ENCODE measurements at places on chromosomes 5 and 9. TPM values are rescaled to one million over a fixed set of nuclear protein-coding genes. Genes with fewer than 3 reads are reported as not detected.
A peak's percentile ranks its signal among the peaks of the same experiment; 100 is the strongest.

GRCh38 chr9:104795857-104796256, 31.9 kb downstream of the NIPSNAP3B start:
- no peak for DNase-seq

DNA sequence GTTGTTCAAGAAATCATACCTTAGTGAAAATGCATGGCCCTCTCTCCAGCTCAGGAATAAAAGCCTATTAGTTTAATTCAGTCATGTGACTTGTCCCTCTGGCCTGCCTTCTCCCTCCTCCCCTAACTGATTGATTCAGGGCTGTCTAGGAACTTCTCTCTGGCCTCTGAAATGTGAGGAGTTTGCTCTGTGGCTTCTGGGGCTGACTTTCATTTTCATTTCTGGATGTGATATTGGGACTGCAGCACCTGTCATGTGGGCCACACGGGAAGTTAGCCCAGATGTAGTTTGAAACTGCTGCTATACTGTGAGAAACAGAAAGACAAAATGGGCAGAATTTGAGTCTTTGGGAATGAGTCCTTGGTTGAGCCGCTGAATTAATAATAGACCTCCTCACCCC, 44.8 kb downstream of the PARP8 start:
- peak; percentile 10 for DNase-seq

DNA sequence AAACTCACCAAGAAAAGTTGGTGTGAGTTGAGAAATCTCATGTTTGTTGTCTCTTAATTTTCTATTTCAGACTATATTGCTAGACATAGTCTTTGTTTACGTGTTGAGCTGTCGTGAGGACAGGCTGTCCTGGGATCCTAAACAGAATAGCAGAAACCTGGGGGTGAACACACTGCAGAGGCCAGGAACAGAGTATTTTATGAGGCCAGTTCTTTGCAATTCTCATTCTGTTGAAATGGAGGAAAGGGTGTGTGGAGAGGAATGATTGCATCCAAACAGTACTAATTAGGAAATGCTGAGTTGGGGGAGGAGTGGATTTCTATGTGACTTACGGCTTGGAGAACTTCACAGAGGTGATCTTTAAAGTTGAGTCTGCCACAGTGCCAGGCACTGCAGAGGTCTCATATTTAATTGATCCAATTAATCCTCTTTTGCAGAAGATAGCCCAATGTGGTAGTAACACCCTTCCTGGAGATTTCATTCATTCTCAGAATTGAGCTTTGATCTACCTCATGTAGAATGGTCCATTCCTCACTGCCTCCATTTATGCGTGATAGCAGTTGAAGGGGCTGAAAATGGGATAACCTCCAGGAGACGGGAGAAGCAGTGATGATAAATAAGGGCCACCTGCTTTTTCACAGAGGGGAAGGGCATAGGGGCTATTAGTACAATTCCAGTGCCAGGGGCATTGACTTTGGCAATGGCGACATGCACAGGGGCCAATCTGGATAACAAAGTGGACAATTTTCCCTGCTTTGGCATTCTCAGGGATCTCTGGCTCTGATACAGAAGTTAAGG, 84.7 kb upstream of the TNFAIP8 start:
- no peak for DNase-seq

GRCh38 chr9:68941780-68942459, 72.0 kb downstream of the PRKACG start:
- DNase-seq, result no peak

GRCh38 chr5:142544946-142545649, 140.8 kb downstream of the FGF1 start:
- DNase-seq, result peak; percentile 40

GRCh38 chr9:3367185-3367584, 158.6 kb downstream of the RFX3 start:
- no peak for DNase-seq

DNA sequence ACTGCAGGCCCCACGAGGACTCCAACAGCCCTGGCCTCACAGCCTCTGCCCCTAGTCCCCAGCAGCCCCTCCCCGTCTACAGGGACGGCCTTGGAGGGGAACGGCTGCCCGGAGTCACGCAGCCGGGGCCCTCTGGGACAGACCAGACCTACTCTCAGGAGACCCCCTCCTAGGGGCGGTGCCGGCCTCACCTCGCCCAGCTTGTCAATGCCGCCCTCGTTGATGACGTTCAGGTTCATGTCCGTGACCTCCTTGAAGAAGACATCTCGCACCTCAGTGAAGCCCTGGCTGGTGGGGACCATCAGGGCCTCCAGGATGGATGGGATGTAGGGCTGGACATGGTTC, 58.6 kb downstream of the LRSAM1 start:
- DNase-seq, result no peak

- DNase-seq, result no peak
These were observed 215.6 kb downstream of the FBXL7 start for GRCh38 chr5:15715535-15715934.

DNA sequence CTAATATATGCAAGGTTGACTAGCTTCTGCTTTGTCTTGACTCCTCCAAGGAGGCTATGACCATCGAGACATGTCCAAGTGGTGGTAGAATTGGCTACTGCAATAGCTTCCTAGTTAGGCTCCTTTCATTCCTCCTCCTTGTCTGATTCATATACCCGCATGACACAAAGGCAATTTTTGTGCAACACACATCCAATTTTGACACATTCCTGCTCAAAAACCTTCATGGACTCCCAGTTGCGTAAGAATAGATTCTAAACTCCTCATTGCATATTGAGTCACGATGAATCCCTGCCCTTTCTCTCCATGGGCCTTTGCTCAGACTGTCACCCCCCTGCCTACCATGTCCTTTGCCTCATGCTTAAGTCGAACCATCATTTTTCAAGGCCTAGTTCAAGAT, 344.5 kb downstream of the ACTL7B start:
- DNase-seq, result peak; percentile 89

DNA sequence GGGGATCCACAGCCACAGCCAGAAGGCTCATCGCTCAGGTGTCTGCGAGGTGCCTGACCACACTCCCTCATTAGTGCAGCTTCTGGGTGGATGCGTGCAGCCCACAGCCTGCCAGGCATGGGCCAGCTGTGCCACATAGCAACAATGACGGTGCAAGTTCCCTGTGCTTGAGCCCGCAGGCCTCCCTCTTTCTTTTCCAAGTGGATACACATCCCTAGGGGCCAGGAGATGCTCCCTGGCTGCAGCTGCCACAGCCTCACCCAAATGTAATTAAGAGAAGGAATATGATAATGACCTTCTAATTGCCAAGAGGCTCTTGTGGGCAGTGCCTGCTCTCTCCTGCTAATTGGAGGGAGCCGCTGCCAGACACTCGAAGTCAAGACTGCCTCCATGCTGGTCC, 116.0 kb upstream of the PPP1R26 start:
- DNase-seq, result no peak

DNA sequence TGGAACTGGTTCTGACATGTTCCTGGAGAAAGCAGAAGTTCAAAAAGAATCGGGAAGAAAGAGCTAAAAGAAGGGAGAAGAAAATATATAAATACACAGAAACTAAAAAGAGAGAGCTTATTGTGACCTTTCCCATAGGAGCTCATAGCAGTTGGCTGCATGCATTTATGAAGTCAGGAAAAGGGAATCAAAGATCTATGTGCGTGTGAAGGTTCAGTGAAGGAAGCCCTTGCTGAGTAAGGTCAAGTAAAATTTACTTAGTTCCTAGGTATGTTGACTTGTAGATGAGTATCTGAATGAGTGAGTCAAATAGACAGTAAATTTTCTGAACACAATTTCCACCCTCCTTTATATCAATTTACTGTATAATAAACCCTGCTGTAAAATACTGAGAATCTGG, 632.5 kb downstream of the SLCO4C1 start:
- no peak for DNase-seq

- no peak for DNase-seq
These were observed 1.9 kb downstream of the ARAP3 start for GRCh38 chr5:141680178-141680577.

DNA sequence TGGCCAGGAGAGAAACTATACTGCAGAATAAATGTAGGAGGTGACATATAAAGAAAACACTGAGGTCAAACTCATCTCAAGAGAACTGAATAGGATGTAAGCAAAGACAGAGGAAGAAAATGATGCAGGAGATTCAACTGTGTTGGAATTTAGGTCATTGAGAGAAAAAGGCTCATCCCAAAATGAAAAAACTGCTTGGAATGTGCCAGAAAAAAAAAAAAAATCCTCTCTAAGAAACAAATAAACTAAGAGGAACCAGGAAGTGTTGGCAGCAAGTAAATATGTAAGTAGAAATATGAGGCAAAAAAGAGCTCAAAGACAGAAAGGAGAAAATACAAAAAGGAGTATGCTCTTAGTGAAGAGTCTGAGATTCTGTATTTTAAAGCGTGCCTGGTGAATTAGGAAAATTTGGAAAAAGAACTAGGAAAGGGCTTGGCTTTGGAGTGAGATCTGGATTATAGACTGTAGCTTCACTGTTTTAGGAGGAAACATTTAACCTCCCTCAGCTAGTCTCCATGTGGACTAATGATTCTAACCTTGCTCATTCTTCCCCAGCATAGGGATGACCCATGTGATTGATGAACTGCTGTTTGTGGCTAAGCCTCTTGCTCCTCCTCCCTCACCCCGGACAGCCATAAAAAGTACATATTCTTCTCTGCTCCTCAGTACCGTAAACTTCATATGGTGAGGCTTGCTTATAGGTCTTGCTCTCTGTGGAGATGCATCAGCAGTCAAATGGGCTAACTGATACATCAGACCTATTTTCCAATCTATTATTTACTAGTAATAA, 185.6 kb upstream of the POU5F2 start:
- no peak for DNase-seq

GRCh38 chr5:176837707-176838115, 27.4 kb downstream of the UNC5A start:
- peak; percentile 90 for DNase-seq

- no peak for DNase-seq
These were observed 89.7 kb downstream of the CAAP1 start for GRCh38 chr9:26802921-26803320.

DNA sequence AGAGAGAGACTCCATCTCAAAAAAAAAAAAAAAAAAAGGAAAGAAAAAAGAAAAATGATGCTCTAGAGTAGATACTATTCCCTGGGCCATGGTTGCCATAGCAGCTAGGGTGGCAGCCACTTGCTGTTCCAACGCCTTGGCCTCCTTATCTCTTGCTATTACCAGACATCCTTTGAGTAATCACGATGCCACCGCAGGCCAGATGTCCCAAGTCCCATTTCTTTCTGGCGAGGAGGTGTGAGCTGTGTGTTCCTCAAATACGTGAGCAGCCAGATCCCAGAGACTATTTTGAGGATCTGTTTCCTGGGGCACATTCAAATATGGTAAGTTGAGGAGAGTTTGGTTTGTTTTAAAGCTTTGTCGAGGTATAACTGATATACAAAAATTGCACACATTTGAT, 23.4 kb upstream of the GFPT2 start:
- DNase-seq, result no peak

GRCh38 chr5:11792621-11793020, 111.6 kb downstream of the CTNND2 start:
- no peak for DNase-seq

DNA sequence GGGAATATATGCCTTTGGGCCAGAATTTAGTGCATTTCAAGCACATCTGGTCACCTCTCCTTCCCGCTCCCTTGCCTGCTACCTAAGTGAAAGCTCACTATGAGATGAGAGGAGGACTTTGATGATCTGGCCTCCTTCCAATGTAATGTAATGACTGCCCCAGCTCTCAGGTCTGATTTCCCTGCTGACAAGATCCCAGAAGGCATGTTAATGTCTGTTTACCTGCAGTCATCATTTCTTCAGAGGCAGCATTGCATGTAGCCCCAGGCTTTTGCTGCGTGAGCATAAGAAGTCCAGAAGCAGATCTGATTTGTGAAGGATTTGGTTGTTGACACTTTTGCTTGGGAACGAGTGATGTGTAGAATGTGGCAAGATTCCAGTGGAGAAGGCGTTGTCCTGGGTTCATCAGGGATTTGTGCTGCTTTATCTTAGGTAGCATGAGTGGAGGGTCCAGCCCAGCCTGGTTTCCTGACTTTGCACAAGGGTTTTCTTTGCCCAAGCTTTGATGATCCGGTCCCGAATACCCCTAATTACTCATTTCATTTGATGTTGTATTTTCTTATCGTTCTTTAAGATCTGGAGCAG, 192.7 kb downstream of the GOLPH3 start:
- no peak for DNase-seq

DNA sequence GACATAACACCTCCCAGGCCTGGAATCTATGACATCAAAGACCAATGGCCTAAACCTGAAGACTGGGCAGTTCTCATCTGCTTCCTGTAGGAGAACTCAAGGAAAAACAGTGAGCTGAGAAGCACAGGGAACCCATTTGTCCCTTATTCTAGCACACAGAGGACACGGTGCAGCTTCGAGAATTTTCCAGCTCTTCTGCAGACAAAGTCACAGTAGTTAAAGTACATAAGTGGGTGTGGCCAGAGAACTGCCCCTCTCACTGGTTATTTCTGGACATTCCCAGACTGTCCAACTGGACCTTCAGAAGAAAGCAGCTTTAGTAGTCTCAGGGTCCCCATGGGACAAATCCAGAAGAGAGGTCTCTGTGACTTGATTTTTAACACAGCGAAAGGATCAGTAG, 114.6 kb downstream of the KLHL3 start:
- no peak for DNase-seq

GRCh38 chr9:33082128-33082527, 5.7 kb upstream of the SMU1 start:
- DNase-seq, result no peak

DNA sequence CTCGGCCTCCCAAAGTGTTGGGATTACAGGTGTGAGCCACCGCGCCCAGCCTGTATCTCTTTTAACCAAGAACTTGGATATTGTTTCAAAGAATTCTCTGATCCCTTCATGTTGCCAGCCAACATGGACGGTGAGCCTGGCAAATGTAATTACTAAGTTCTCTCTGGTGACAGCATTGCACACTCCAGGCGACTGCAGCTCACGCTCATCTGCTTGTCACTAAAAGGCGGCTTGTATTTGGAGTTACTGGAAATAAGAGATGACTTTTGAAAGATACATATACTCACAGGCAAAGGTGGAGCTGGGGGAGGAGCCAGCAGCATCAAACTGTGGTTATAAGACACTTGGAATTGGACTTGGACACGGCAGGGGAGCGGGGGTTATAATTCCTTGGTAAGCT, 172.3 kb downstream of the SLIT3 start:
- no peak for DNase-seq

DNA sequence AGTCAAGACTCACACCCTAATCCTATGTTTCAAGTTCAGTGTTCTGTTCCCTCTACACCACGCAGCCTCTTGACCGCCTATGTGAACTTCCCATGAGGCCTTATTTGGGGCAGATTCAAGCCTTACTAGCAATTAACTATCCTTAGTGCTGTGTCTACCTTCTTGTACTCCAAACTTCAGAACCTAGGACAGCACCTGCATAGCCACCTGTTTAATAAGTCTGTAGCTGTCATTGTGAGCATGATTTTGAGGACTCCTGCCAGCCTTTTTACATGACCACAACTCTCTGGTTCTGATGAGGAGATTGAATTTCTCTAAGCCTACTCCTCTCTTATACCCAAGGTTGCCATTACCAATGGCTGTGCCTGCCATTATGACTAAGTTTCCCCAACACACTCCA, 50.8 kb upstream of the PCSK1 start:
- DNase-seq, result peak; percentile 51

Gene NUDT12
- total RNA-seq, result 16.8 TPM

Gene HAVCR1
- not detected for total RNA-seq

Gene LHX2
- total RNA-seq, result not detected

Gene NDST1
- 39.3 TPM for total RNA-seq

Gene WNK2
- total RNA-seq, result not detected

Gene CDH9
- total RNA-seq, result 0.16 TPM

Gene FIBCD1
- total RNA-seq, result not detected

Gene SLC36A3
- total RNA-seq, result not detected

Gene UBE2R2
- 21.7 TPM for total RNA-seq

Gene ZFP2
- 2.7 TPM for total RNA-seq

Gene IL3
- total RNA-seq, result not detected

Measured in fibroblast of the aortic adventitia (primary cell).